Lower leg skin (tissue), 4 donors: ENCODE measurements at places on chromosomes 7 and 10.
A peak's percentile ranks its signal among the peaks of the same experiment; 100 is the strongest.

DNA sequence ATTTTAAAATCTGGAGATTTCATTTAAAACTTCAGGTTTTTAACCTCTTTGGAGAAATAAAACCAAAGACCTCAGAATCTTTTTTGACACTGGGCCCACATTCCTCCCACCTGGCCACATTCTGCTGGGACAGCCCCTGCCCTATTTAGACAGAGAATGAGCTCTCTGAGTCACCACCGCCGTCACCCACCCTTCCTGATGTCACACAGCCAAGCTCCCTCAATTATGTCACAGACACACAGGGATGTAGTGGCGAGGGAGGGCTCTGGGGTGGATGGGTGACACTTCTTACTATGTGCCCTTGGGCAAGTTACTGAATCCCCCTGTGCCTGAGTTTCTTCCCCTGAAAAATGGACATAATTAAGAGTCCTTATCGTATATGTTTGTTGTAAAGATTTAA is 162.6 kb downstream of the RAB11FIP2 start:
- no peak for DNase-seq

DNA sequence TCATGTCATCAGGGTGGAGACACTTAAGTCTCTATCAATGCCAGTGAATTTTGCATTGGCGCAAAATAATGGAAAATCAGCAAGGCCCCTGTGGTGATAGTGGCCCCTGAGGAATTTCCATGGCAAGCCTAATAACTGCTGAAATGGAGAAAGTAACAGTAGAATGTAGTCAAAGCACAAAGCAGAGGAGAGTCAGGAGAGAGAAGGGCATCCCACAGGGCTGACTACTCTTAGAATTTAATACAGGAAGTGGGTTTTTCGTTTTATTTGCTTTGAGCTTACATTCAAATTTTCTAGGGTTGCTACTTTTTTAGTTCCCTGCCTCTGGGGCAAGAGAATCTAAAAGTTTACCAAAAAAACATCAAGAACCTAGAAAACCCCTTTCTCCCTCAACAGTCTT is 39.0 kb downstream of the BZW2 start:
- DNase-seq, result no peak

DNA sequence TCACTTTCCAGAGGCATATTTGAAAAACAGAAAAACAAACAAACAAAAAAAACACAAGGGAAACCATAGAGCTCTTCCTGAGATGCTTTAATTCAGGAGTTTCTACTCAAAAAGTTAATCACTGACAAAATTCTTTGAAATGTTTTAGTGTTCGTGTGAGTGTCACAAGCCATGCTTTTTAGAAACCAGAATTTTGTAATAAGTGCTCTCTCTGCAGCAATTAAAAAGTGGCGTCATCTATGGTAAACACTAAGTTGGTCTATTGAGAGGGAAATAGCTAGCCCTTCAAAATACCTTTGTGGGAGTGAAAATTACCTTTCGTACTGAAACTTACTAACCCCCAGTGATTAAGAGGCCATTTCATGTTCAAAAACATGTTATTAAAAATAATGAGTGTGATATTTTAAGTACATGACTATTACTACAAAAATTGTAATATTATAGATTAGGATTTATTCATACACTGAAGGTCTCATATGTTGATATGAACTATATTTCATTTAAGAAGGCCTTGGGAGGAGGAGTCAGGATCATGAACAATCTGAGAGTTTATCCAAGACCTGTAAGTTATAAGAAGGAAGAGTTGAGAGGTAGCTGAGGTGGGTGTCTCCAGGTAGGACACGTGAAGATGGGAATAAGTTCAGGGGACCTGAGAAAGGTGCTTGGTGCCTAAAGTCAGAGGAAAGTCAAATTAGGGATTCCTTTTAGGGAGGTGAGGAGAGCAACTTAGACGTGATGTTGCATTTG is 94.6 kb downstream of the PPP1R9A start:
- DNase-seq, result no peak

DNA sequence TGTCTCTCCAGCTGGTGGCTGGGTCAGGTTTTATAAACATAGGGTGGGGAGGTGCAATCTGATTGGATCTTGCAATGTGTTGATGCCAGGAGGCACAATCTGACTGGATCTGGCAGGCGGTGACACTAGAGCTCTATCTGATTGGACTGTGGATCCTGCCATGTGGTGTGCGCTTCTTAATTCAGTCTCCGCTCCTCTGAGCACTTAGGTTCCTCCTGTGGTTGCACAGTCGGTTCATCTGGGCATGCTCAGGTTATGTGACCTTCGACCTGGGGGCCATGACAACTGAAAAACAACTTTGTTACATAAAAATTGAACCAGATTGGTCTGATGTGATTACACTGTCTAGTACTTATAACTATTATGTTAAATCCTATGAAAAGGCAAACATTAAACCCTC is 127.1 kb upstream of the SVIL start:
- DNase-seq, result no peak

GRCh38 chr7:22782616-22783232 is 39.9 kb downstream of the TOMM7 start:
- no peak for DNase-seq

GRCh38 chr7:118151671-118152070 is 32.3 kb upstream of the LSM8 start:
- DNase-seq, result no peak

- DNase-seq, result no peak
Observed at GRCh38 chr7:135128931-135129330, 18.9 kb upstream of the TMEM140 start.

- no peak for DNase-seq
Observed at GRCh38 chr7:48096273-48096672, 7.2 kb downstream of the UPP1 start.

DNA sequence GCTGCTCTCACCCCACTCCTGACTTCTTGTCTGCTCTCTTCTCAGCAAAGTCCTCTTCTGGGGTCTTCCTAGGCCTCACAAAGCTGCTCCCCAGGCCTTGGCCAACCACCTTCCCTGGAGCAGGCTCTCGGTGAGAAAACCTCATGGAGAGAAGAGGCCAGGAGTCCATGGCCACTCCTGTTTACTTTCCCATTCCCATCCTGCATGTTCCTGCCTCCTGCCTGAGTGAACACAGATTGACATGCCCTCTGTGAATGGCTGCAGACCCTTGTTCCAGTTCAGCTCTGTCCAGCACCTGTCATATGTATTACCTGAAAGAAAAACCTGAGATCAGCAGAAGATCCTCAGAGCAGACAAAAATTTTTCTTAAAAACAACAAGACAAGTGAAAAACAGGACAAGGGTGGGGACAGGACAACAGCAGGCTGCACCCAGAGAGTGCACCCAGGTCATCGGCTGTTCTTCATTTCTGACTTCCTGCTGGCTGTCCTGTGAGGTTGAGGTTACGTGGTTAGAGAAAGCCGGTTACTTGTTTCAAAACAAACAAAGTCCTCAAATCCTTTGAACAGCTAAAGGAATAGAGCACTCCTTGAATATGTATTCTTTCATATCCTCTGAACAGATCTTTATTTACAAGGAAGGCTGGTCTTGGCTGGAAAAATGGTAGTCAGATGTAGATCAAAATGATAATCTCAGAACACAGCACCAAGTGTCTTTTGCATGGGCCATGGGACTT is 34.0 kb upstream of the DLD start:
- no peak for DNase-seq

DNA sequence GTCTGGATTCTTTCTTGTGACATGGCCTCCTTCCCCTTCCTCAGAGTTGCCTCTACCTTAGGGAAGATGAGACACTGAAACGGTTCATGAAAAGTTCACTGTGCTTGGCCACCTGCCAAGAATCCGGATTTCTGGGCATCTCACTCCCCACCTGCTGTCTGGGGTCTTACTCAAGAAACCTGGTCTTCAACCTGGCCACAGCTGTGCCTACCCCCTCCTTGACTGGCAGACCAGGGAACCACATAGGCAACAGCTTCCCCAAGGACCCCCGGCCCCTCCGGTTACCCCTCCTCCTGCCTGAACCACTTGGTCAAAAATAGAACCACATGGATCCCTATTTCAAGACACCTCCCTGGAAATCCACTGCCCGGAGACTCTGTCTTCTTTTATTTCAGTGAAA is 58.7 kb upstream of the NANOS1 start:
- DNase-seq, result no peak

DNA sequence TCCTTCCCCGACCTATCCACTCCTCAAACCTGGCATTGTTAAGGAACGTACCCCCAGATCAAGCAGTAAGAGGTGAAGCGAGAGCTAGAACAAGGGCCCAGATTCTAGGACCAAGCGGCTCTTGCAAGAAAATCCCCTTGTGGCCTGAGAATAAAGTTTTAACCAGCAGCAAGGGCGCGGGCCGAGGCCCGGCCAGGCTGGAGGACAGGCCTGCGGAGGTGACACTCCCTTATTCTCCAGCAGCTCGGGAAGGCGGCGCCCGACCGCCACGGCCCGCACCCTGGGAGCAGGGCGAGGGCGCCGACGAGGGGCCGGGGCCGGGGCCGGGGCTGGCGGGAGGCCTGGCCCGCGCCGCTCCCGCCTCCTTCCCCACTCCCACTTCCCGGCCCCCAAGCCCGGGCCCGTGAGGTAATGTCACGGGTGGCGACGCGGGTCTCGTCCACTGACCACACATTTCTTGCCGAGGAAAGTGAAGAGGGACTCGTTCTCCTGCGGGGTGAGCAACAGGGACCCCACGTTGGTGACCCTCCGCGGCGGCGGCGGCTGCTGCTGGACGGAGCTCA is 551 bp downstream of the WASL start:
- no peak for DNase-seq

DNA sequence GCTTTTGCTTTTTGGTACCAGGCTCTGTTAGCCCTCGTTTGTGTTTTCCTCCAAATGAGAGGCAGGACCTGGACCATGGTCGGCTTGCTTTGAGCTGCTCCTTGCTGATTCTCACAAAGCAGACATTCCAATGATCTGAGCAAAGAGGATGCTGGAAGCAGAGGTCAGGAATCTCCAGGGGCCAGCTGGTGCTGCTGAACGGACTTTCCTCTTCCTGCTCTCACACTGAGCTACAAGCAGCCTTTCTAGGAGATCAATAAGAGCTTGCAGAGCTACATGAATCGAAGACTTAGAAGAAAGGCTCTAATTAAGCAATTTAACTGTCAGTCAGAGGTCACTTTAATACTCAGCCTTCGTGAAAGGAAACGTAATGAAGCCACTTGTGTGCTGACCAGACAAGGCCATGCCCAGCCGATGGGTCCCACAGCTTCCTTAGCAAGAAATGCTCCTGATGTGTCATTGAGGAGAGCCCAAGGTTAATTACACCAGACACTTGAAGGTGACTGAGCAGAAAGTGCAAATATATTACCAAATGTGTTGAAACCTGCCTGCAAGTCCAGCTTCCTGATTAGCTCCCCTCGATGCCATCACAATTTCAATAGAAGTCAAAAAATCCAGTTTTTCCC is 151.3 kb upstream of the RSU1 start:
- no peak for DNase-seq

- no peak for DNase-seq
Observed at GRCh38 chr10:8315619-8316021, 261.1 kb downstream of the GATA3 start.

GRCh38 chr7:134690016-134690415 is 43.4 kb downstream of the BPGM start:
- no peak for DNase-seq

- no peak for DNase-seq
Observed at GRCh38 chr10:60305380-60305892, 84.2 kb downstream of the ANK3 start.

DNA sequence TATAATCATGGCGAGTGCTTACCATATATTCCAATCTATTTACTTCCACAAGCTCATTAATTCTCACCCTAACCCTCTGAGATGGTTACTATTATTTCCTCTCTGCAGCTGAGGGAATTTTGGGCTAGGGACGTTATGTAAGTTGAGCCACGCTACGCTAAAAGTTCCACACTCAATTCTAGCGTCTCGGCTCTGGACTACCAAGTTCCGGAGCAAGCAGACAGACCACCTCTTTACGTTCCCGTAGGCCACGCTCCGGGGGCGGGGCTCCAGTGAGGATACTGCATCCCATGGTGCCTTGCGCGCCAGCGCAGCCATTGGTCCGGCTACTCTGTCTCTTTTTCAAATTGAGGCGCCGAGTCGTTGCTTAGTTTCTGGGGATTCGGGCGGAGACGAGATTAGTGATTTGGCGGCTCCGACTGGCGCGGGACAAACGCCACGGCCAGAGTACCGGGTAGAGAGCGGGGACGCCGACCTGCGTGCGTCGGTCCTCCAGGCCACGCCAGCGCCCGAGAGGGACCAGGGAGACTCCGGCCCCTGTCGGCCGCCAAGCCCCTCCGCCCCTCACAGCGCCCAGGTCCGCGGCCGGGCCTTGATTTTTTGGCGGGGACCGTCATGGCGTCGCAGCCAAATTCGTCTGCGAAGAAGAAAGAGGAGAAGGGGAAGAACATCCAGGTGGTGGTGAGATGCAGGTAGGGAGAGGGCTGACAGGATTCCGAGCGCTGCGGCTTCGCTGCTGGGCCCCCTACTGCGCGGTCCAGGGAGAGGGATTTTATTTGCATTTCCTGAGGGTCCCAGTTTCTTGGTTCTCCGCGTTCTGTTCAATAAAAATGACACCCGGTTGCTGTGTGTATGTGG is at the start of gene KIF11:
TSS of gene KIF11 (plus strand) at position 370 of the 858 bp plus-strand sequence. CDS start at position 616, 246 bp downstream.
- DNase-seq, result peak; percentile 99

DNA sequence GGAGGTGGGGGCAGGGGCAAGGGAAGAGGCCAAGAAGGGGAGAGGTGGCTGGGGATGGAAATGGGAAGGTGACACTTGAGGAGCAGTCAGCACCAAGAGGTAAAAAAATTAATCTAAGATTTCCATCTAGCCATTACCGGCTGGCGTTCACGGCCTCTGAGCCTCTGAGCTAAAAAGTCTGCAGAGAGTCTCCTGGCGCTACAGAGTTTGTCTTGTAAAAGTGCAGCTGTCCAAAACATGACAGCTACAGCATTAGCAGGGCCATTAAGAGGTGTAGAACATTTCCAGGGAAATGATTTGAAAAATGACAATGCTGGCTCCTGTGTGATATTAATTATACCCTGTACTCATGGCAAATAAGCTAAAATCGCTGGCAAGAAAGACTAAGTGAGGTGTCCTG is 167.6 kb downstream of the LRMDA start:
- DNase-seq, result no peak

GRCh38 chr7:135774284-135774683 is 25.7 kb upstream of the FAM180A start:
- no peak for DNase-seq

DNA sequence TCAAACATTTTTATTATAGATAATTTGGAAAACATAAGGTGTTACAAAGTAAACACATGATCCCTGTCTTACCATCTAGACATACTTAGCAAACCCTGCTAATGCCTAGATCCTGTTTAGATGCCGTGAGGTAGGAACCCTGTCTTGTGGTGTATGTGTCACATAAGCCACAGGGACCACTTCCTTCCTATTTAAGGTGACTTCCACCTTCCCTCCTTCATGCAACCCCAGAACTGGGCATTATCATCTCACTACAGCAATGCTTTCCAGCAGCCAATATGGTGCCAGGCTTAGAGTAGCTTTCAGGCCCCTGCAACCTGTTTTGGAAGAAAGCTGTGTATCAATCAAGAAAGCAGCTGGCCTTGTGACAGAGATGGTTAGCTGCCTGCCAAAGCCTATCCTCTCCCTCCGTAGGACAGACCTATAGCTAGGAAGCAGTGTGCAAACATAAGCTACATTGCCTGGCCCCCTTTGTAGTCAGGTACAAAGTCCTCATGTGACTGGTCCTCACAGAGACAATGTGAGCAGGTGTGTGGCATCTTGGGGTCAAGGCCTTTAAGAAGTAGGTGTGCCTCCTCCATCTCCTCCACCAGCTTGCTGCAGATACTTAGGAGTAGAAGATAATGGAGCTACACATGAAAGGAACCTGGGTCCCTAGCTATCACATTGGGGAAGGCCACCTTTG is 146.8 kb downstream of the SPAG6 start:
- no peak for DNase-seq
